Mesothelial cell of epicardium (in vitro differentiated cells): ENCODE measurements at places on chromosomes 1 and 21. TPM values are rescaled to one million over a fixed set of nuclear protein-coding genes. Genes with fewer than 3 reads are reported as not detected.
A peak's percentile ranks its signal among the peaks of the same experiment; 100 is the strongest.

The OR2T29 gene
- total RNA-seq: not detected in 3 replicates

The ZNF669 gene
- total RNA-seq: 17.0 to 17.7 TPM (median 17.4 TPM) in 3 replicates

DNA sequence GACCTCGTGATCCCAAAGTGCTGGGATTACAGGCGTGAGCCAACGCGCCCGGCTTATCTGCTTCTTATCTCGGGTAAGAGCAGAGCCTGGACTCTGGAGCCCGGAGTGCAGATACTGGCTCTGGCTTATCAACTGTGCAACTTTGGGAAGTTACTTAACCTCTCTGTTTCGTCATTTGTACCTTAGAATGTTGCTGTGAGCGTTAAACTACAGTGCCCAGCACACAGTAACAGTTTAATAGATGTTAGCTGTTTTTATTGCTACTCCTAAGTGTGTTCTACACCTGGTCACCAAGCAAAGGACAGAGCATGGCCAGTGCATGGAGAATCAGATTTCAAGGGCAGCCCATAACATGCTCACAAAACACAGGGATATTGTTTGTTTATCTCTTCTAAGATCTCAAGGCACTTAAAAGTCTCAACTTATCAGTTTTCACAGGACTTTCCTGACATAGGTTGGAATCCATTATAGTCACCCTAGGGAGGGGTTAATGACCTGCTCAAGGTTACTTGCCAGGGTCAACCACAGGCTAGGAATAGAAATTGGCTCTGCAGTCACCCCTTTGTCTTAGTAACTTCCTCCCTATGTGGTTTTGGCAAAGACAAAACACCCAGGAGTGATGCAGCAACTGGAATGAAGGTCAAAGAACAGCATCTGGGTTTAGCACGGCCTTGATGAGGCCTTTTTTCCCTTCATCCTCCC lies 22.5 kb upstream of the SRP9 start:
- H3K4me1 ChIP-seq: peaks cover 47% of the 10 kb centered on the region
- H3K27me3 ChIP-seq: no peaks in the 10 kb centered on the region
- H3K36me3 ChIP-seq: no peaks in the 10 kb centered on the region
- peak overlapping the region; percentile 71 for H3K27ac ChIP-seq

- H3K4me1 ChIP-seq: peaks cover 2% of the 10 kb centered on the region
- no peaks in the 10 kb centered on the region for H3K27me3 ChIP-seq
- H3K27ac ChIP-seq: no peak overlapping the region
- no peak overlapping the region for H3K4me3 ChIP-seq
- no peaks in the 10 kb centered on the region for H3K36me3 ChIP-seq
- no peak for DNase-seq
These were observed 172.2 kb downstream of the CHRM3 start for GRCh38 chr1:239558559-239558958.

DNA sequence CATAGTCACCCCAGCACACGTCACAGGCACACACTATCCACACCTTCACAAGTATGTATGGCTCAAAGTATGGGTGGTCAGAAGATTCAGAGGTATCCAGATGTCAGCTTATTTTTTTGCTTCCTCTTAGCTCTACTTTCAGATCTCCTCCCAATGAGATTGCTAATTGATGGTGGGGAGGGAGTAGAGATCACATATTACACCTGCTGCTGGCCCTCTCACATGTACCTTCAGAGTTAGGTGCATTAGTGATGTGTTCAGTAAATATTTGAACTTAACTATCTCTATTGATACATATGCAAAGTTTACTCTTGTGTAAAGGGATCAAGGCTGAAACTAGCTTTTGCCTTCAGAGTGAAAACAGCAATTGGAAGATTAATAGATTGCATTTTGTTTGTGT lies 262.6 kb downstream of the PCP4 start:
- no peaks in the 10 kb centered on the region for H3K36me3 ChIP-seq
- no peak for DNase-seq
- no peak overlapping the region for H3K4me3 ChIP-seq
- H3K27me3 ChIP-seq: peaks cover 8% of the 10 kb centered on the region
- H3K4me1 ChIP-seq: no peaks in the 10 kb centered on the region

DNA sequence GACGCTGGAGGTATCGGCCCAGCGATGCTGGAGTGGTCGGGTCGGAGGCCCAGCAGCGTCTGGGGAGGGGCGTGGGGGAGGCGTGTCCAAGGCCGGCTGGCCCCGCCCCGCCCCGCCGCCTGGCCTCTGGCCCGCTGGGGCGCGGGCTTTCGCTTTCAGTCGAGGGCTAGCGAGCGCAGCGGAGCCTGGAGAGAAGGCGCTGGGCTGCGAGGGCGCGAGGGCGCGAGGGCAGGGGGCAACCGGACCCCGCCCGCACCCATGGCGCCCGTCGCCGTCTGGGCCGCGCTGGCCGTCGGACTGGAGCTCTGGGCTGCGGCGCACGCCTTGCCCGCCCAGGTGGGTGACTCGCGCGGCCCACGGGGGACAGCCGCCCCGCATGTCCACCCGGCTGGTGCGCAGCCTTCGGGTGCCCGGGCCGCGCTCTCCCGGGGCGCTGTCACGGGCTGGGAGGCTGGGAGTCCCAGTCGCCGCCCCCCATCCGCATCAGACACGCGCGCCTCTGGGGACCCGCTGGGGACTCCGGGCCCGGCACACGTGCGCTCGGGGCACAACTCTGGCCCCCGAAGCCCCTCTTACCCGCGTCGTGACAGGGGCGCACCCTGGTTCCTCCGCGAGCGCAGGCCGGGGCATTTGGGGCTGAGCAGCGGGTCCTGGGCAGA lies at the start of gene TNFRSF1B:
Gene TNFRSF1B (plus strand): TSS at position 158 of the 659 bp plus-strand sequence. CDS start 101 bp downstream, at position 259.
- H3K4me3 ChIP-seq: peak within 1 kb of the TSS; percentile 70
- DNase-seq: no peak
- peaks cover 9% of the 10 kb centered on the region for H3K4me1 ChIP-seq
- H3K27me3 ChIP-seq: peaks cover 55% of the 10 kb centered on the region
- H3K36me3 ChIP-seq: no peaks in the 10 kb centered on the region

- no peaks in the 10 kb centered on the region for H3K4me1 ChIP-seq
- peaks cover 39% of the 10 kb centered on the region for H3K27me3 ChIP-seq
- H3K4me3 ChIP-seq: no peak overlapping the region
- H3K36me3 ChIP-seq: no peaks in the 10 kb centered on the region
These were observed 102.4 kb upstream of the ZNF281 start for GRCh38 chr1:200512191-200512590.

- no peak overlapping the region for H3K4me3 ChIP-seq
- H3K27me3 ChIP-seq: no peaks in the 10 kb centered on the region
- H3K27ac ChIP-seq: no peak overlapping the region
- H3K36me3 ChIP-seq: peaks cover 5% of the 10 kb centered on the region
These were observed 220.0 kb downstream of the FGGY start for GRCh38 chr1:59516881-59517280.

- H3K36me3 ChIP-seq: no peaks in the 10 kb centered on the region
- H3K27me3 ChIP-seq: no peaks in the 10 kb centered on the region
- no peak overlapping the region for H3K27ac ChIP-seq
- no peak overlapping the region for H3K4me3 ChIP-seq
These were observed 201.7 kb downstream of the CRB1 start for GRCh38 chr1:197469620-197470210.

GRCh38 chr1:76179219-76179698 lies 104.7 kb downstream of the ST6GALNAC3 start:
- H3K27me3 ChIP-seq: no peaks in the 10 kb centered on the region
- peaks cover 23% of the 10 kb centered on the region for H3K4me1 ChIP-seq
- H3K36me3 ChIP-seq: peaks cover 14% of the 10 kb centered on the region
- DNase-seq: no peak
- no peak overlapping the region for H3K27ac ChIP-seq
- H3K4me3 ChIP-seq: no peak overlapping the region

GRCh38 chr1:222266223-222267196 lies 281.4 kb downstream of the HHIPL2 start:
- H3K27me3 ChIP-seq: peaks cover 45% of the 10 kb centered on the region
- H3K4me1 ChIP-seq: peaks cover 3% of the 10 kb centered on the region
- H3K4me3 ChIP-seq: no peak overlapping the region
- DNase-seq: no peak
